Stimulated activated CD8-positive, alpha-beta memory T cell treated with anti-CD3 and anti-CD28 coated beads, Interleukin-7, amount 100 ng/mL, for 1 hour (primary cell): ENCODE measurements at places on chromosomes 11 and 22.
A peak's percentile ranks its signal among the peaks of the same experiment; 100 is the strongest.

DNA sequence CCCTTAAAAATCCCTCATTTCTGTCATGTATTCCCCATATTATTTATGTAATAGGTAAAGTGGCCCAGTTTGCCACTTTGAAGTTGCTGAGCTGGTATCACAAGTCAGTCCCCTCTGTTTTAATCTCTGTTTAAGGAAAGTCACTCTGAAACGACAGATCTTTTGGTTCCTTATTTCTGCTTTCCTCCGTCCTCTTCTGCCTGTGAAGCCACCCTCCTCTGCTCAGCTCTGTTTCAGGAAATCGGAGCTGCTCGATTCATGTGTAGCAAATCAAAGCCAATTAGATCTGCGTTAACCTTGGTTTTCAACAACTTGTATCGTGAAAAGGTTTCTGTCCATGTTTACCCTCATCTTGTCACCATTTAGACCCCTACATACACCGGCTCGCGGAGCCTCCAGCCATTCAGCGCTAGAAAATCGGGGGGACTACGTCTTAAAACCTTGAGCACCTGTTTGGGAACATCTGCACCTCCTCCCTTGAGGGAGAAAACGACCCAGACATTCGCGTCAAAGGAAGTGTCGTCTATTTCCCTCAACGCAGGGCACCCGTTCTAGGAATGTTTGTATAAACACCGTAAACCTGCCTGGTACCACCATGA is 576 bp upstream of the SC5D start:
- DNase-seq: peak; percentile 1

GRCh38 chr11:65916391-65916790 is 2.5 kb downstream of the C11orf68 start:
- DNase-seq: no peak

- DNase-seq: no peak
Observed at GRCh38 chr11:64356498-64357411, 2.2 kb upstream of the RPS6KA4 start.

GRCh38 chr11:111575740-111576139 is 26.5 kb upstream of the SIK2 start:
- no peak for DNase-seq

DNA sequence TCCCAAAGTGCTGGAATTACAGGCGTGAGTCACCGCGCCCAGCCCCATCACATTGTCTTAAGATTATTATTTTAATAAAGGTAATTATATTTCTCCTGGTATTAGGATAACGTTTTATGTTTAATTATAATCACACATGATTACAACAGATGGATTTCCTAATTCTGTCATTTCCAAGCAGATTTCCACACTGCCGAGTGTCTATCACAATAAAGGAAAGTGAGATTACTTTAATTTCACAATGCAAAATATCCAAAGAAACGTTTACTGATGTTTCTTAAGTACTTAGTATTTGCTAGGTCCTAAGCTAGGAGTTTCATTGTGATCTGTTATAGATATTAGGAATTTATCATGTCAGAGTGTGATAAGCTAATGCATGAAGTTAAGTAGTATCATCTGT is 203.5 kb upstream of the CTSC start:
- no peak for DNase-seq

GRCh38 chr22:23791738-23792645 is 5.2 kb downstream of the SMARCB1 start:
- no peak for DNase-seq

DNA sequence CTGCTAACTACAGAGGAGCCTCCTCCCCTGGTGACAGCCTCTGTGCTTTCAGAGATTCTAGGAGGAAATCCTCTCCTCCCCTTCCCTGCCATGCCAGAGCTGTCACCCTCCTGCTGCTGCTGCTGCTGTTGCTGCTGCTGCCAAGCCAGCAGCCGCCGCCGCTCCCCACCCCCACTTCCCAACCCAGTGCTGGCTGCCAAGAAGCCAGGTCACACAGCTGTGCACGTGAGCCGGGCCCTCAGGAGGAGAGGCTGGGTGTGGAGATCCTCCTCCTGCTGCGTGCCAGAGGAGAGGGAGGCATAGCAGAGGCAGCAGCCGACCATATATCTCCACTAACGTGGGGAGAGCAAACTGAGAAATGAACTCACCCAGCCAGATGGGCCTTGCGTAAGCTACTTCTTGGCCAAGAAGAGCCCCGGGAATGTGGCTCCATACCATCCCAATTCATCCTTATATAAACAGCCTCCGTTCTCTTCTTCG is 12.4 kb downstream of the CRY2 start:
- DNase-seq: no peak

DNA sequence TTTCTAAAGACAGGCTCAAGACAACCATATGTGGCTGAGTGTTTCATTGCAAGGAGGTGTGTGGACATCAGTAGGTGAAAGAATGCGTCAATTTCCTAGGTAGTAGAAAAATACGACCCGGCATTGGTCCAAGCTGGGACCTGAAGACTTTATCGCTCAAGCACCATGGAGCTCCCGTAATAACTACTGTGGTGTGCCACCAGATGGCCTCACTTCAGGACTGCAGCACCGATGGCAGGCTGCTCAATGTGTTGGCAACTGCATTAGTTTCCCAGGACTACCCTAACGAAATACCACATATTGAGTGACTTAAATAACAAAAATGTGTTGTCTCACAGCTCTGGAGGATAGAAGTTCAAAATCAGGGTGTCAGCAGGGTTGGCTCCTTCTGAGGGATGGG is 72.4 kb upstream of the FAT3 start:
- DNase-seq: no peak

DNA sequence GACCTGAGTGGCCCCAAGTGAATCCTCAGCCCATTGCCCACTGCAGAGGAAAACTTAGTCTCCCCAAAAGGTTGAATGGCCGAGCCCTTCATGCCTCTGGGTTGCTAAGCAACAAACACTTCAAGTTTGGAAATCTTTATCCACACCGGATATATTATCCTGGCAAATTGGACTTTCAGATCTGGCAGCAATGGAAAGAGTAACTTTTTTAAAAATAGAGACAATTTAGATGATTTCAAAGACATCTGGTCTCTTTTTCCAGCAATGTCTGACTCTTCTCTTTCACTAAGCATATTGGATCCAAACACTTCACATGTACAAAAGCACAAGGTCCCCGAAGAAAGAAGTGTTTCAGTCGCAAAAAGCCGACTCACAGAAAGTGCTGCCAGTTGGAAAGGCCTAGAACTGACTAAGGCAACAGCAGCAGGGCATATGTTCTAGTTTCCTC is 505.3 kb downstream of the SOX6 start:
- no peak for DNase-seq

DNA sequence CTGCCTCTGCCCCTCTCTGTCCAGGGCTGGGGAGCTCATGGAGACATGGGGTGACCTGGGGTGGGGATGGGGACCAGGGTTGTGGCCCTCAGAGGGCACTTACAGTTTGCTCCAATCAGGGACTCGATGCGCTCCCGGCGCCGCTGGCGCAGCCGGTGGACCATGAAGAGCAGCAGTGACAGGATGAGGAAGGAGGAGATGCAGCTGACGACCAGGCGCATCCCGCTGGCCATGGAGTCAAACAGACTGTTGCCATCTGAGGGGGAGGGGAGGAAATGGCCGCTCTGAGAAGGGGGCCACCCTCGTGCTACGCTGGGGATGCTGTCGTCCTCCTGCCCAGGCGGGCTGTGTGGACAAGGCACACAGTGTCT is 80.5 kb downstream of the DGCR2 start:
- DNase-seq: no peak

DNA sequence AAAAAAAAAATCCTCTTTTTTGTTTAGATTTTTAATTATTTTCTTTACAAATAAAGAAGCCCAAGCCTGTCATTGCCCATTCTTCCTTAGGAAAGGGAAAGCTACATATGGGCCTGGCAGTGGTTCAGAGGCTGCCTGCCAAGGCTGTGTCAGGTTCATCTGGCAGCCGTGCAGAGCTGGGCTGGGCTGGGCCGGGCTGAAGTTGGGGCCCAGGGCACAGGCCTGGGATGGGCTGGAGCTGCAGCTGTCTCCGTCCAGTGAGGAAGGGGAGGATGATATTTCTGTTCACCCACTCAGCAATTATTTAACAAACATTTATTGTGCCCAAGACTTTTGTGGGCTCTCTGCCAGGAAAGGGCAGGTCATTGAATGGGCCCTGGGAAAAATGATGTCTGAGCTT is 4.6 kb downstream of the PRR5L start:
- DNase-seq: no peak

DNA sequence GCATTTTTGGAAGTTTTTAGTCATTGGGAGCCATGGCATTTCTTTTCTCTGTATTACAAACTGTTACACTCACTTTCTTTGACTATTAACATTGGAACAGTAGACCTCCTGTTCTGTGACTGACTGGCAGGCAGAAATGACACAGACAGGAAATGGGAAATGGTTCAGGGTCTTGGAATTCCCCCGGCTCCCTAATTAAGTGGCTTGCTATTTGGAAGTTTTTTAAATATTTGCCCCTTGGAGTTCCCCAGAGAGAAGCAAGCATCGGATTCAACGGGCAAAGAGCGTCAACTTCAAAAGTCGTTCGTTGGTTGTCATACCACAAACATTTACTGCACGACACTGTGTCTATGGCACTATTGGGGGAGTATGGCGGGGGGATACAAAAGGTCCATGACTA is 1.1 kb upstream of the BIRC2 start:
- no peak for DNase-seq

- DNase-seq: no peak
Observed at GRCh38 chr11:78838417-78838816, 263.8 kb upstream of the NARS2 start.

GRCh38 chr11:8386134-8386864 is 122.6 kb upstream of the LMO1 start:
- no peak for DNase-seq
